LoVo (cell line): ENCODE measurements at places on chromosomes 6 and 20.

DNA sequence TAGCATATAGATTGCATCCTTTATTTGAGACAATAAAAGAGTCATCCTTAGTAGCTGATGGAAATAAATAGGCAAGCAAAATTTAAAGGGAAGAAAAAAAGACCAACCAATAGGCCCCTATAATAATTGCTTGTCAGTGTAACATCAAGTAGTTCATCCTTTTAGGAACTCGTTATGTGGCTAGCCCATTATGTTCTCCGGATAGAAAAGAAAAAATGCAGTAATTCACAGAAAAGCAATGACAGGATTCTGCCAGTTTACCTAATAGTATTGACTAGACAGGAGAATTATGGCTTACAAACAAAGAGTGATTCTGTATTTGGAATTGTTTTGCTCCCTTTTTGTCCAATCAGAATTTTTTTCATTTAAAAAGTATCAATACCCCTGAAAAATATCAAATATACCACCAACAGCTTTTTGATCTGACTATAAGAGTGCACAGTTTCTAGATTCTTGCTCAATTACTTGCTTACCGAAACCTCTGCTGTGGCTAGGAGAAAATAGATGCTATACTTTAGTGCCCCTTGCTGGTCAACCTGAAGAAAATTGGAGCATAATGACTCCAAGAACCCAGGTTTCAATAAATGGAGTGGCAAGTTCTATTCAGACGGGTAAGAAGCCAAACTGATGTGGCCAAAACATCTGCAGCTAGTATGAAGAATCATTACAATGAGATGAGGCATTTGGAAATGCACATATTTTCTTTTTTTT, 91.5 kb upstream of the SASH1 start:
- DNase-seq = peak; percentile 26

DNA sequence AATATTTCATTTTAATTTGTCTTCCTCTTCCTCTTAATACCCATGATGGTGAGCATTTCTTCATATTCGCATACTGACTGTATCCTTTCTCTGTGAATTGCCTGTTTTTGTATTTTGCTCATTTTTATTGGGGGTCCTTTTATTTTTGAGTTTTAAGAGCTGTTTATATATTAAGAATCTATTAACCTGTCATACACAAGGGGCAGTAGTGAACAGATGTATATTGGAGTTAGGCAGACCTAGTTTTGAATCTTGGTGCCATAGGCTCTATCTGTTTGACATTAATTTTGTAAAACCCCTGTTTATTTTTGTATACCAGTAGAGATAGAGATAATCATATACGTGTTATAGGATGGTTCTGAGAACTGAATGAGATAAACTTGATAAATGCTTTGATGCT, 3.1 kb upstream of the WFDC5 start:
- DNase-seq = no peak

DNA sequence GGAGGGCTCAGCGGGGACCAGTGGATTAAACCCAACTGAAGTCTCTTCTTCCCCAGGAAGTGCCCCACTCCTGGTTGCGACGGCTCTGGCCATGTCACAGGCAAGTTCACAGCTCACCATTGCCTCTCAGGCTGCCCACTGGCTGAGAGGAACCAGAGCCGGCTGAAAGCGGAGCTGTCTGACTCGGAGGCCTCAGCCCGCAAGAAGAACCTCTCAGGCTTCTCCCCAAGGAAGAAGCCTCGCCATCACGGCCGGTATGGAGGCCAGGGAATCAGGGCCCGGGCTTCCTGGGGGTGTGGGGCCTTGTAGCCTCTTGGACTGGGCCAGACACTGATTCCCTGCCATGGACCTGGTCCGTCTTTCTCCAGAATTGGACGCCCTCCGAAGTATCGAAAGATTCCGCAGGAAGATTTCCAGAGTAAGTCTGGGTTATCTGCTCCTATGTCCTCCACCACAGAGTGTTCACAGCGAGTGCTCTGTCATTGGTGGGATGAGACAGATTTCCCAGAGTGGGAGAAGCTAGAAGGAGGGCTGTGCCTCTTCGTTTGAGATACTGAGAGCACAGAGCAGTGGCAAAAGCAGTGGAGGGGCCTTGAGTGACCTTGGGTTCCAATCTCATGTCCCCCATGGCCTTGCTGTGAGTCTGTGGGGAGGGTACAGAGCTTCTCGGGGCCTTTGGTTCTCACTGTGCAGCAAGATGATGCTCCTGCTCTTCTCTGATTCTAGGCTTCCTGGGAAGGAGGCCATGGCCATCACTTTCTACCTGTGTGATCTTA, 22.6 kb upstream of the SGK2 start:
- no peak for DNase-seq

- peak; percentile 2 for DNase-seq
Observed at GRCh38 chr20:61120595-61121515, 131.2 kb upstream of the CDH4 start.

DNA sequence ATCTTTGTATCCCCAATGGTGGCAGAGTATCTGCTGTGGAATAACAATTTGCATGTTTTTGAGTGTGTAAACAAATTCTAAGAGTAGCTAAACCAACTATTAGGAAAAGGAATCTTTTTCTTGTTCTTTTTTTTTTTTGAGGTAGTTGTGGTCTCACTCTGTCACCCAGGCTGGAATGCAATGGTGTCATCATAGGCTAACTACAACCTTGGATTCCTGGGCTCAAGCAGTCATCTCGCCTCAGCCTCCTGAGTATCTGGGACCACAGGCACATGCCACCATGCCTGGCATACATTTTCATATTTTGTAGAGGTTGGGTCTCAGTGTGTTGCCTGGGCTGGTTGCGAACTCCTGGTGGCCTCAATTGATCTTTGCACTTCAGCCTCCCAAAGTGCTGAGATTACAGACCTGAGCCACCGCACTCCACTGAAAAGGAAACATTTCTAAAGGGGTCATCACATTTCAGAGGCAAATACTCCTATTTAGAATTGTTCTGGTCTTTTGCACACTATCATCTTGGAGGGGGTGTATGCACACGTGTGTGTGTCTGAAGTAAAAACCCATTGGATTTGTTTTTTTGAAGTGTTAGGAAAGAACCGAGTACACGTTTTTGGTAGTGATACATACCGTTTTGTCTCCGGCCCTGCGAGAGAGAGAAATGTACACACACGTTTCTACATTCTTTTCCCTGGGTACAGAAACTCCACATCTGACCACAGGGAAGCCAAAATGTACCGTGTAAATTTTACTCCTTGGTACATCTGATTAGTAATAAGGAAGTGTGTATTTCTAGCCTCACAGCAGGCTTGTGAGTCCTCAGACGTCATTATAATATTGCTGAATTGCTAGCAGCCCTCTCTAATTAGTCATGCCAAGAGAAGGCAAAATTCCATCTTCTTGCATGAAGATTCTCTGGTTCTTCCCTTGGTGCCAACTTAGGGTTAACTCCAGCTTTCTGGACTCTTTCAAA, 183.6 kb downstream of the JARID2 start:
- no peak for DNase-seq

DNA sequence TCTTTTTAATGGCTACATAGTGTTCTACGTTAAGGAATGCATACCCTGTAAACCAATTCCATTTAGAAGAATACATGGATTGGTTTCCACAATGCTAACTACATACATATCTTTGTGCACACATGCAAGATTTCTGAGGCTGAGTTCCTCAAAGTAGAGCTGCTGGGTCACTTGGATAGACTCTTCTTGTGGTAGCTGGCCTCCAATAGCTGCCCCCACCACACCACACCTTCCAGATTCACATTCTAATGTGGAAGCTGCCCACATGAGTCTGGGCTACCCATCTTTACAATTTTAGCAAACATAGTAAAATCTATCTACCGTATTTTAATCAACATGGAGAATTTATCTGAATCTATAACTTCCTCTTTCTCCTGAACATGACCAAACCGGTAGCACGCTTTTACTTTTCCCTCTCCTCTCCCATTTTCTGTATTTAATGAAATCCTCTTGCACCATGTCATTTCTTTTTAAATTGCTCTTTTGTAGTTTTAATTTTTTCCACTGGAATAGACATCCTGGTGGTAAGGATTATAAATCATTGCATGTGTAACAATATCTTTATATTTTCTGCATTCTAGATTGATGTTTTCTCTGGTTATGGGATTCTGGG, 74.7 kb upstream of the CITED2 start:
- no peak for DNase-seq
